CD4-positive, alpha-beta T cell treated with Interleukin-12 subunit alpha and Interleukin-12 subunit beta, for 1 hour (primary cell): ENCODE measurements at places on chromosomes 1 and 21.

DNA sequence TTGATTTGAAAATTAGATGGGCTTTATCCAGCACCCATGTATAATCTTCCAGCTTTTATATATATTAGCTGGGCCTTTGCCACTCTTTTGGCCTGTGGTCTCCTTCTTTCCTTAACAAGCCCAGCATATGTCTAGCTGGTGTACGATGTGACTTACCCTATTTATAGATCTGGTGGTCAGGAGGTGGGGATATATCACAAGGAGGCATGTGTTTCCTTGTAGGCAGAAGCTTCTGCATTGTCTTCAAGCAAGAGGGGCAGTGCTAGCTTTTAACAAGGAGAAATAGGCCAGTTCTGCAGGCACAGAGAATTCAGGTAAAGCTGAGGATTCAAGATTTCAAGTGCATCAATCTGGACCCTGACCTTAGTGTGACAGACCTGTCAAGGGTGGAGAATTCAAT lies 38.0 kb upstream of the DNASE2B start:
- DNase-seq, result no peak

DNA sequence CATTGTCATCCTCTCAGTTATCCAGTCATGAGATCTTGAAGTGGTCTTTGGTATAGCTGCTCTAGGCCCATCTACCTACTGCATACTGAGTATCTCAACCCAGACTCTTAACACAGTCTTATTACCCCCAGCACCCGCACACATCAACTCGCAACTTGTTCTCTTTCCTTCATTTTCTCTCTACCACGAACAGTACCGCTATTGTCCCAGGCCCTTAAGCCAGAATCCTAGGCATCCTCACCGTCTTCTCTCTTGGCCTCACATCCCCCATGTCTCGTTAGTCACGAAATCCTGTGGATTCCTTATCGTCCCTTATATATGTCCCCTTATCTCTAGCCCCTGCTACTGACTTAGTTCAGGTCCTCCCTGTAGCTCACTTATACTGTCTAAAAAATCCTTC lies 126.4 kb downstream of the TMEM53 start:
- DNase-seq, result no peak

GRCh38 chr1:174880171-174880570 lies 119.6 kb upstream of the CACYBP start:
- DNase-seq, result no peak

DNA sequence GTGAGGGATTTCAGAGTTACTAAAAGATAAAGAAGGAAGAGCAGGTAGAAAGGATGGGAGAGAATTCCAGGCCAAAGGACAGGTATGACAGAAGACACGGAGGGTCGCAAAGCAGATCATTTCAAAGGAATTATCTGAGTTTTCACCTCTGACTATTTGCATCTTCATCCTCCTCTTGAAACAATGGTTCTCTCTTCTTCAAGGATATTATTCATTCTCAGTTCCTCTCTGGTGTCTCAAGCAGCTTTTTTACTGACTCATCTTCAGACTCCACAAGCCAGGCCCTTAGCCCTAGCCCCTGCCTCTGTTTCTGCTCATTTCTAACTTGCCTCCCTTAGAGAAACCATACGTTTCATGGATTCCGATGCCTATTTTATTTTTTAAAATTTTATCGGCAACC lies 15.0 kb downstream of the DDX59 start:
- DNase-seq, result no peak

DNA sequence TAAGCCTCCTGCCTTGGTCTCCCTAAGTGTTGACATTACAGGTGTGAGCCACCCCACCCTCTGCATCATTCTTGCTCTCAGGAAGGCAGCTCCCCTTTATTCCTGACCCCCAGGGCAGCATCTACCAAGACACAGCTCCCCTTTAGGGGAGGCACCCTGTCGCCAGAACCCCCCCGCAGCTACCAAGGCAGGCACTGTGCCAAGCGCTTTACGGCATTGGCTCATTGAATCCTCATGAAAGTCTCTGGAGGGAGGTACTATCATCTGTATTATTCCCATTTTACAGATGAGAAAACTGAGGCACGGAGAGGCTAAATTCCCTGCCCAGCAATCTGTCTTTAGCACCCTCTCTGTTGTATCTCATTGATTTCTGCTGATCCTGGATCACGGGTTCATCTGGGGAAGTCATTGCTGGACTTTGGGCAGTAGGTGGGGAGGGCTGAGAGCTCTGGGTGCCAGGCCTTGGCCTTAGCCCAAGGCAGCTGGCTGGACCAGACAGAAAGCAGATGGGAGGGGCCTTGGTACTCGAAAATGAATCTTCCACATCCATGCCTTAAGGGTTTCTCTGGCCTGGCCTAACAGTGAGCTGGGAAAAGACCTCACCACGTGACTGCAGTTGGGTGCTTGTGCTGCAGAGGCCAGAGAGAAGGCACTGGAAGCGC lies 5.9 kb downstream of the PLOD1 start:
- no peak for DNase-seq

DNA sequence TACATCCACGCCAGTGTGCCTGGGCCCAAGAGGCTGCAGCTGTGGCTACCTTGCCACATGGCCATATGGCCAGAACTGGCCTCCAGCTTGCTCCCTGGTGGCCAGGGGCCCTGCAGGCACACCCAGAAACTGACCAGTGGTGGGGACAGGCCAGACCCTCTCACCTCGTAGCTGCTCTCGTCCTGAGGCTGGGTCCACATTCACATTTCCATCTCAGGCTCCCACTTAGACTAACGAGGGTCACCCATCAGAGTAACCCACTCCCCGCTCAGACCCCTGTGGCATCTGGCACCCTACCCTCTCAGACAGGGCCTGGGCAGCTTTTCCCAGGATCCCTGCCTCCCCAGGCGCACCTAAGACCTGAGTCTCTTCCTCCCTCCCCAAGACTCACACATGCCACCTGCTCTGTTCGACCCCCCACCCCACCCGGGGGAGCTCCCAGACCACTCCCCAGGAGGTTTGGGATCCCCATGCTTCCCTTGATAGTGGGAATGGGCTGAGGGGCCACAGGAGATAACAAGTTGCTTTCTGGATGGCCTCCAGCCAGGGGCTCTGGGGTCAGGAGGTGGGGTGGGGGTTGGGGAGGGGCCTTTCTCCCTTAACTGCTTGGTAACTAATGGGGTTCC lies 21.3 kb upstream of the RNU1-4 start:
- DNase-seq, result no peak

- peak; percentile 2 for DNase-seq
Measured at GRCh38 chr1:68442822-68443556, 6.8 kb downstream of the RPE65 start.

DNA sequence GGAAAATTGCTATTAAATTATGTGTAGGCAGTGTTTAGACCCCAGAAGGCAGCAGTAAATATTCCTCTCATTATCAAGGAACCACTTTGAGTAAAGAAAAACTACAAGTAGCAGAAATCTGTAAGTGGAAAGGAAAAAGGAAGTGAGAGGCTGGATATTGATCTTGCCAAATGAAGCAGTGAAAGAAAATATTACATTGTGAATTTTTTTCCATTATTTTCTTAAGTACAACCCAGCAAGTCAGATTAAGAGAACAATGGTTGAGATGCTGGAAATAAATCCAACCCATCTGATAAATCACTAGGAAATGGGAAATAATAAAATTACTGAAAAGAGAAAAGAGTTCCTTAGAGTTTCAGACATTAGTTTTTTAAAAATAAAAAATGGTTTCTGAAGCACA lies 106.7 kb downstream of the HMCN1 start:
- no peak for DNase-seq

GRCh38 chr1:206911064-206911663 lies 10.6 kb downstream of the FCMR start:
- DNase-seq, result peak; percentile 69

GRCh38 chr1:158649052-158649451 lies 37.5 kb downstream of the SPTA1 start:
- no peak for DNase-seq

DNA sequence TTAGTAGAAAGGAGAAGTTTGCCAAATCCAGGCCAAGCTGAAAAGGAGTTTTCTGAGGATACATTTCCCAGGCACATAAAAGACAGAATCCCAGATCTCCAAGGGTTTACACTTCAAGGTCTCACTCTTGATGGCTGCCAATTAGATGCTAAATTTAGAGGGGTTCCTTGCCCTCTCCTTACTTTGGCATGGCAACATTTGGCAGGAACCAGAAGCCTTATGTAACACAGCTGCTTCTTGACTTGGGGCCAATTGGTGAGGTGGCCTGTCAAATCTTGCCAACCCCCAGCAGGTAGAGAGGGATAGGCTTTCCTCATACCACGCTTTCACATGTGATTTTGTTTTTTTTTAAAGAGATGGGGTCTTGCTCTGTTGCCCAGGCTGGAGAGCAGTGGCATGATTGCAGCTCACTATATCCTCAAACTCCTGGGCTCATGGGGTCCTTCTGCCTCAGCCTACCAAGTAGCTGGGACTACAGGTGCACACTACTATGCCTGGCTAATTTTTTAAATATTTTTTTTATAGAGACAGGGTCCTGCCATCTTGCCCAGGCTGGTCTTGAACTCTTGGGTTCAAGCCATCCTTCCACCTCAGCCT lies 25.2 kb upstream of the NKAIN1 start:
- no peak for DNase-seq

- no peak for DNase-seq
Measured at GRCh38 chr1:231059566-231060193, 19.6 kb upstream of the FAM89A start.

DNA sequence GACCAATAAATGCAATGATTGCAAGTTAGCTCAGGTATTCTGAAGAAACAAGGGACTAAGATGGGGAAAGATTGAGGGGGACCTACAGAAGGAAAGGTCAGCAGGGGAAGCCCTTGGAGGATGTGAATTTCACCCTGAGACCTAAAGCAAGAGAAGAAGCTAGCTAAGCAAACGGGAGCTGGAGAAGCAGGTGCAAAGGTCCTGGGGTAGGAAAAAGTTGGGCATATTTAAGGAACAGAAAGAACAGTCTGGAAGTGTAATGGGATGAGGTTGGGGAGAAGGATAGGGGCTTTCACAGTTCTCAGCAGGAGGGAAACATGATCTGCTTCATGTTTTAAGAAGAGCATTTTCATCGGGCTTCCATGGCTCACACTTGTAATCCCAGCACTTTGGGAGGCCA lies 89.7 kb upstream of the SLC45A1 start:
- DNase-seq, result no peak

- DNase-seq, result no peak
Measured at GRCh38 chr1:201316556-201316955, 33.2 kb downstream of the PKP1 start.

DNA sequence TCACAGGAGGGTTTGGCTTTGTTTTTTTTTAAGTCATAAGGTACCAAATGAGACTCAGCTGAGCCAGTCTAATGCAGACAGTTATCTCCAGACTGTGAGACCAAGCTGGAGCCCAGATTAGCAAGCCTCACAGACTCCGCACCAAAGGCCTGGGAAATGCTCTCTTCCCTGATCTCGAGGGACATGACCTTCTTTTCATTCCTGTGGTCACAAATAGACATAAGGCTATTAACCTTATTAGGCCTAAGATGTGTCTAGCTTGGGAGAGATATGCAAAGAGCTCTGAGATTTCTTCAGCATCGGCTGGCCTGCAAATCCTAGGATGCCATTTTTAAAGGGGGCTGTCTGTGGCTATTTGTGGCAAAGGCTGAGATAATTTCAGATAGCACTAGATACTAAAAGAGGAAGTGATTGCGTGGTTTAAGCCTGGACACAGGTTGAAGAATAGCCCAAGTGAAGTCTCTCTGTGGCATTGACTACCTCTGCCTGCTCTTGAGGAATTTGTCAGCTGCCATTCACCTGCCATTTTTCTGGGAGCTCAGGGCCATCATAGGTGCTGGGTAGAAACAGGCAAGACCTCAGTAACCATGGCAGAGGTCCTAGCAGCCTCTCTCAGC lies 301.3 kb downstream of the SIPA1L2 start:
- no peak for DNase-seq

- DNase-seq, result no peak
Measured at GRCh38 chr1:60875138-60875537, 207.2 kb upstream of the NFIA start.

GRCh38 chr21:43781846-43782245 lies 5.7 kb upstream of the CSTB start:
- no peak for DNase-seq

DNA sequence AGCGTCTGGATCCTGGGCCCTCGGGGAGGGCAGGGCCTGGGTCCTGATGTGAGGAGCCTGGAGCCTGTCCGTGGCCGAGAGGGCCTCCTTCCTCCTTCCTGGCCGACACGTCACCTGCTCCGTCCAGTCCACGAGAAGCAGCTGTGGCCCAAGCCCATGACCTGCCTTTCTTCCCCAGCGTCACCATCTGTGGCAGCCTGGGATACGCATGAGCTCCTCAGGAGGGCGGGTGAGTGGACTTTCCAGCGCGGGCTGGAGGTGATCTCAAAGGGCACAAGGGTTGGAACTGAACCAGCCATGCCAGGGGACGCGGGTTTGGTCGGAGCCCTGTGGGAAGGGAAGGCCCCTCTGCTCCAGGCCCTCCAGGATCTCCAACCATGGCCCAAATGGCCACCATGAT lies 90.4 kb downstream of the DHRS3 start:
- DNase-seq, result no peak

DNA sequence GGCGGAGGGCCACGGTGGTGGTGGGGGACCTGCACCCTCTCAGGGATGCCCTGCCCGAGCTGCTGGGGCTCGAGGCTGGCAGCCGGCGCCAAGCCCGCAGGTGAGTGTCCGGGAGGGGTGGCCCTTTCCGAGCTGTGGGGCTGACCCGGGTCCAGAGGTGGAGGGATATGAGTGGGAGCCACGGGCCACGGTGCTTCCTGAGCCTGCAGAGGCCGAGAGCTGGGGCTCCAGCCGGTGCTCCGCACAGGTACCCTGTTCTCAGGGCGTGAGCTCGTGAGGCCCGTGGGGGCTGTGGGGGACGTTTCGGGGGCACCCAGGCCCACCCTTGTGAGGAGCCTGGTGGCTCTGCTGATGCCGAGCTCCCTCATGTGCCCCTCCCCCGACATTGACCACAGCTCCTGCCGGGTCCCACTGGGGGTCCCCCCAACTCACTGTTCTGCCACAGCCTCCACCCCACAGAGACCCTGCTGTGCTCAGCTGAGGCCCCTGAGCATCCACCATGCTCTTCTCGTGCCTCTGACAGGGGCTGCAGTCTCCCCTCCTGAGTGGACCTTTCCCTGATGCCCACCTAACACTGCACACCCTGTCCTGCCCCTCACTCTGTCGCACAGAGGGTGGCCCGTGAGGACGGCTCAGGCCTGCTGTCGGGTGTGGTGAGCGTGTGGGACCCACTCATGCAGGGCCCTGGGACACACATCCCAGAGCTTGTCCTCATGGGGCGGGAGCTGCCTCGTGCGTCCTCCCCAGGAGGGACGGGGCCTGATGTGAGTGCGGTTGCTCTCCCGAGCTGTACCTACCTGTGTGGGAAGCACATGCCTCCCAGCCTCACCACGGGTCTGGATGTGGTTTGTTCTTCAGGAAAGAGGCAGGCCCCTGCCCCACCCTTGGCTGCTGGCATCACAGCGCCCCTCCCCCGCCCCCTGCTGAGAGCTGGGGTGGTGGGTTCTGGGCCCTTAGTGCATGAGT lies 27.5 kb downstream of the SLX9 start:
- no peak for DNase-seq

- DNase-seq, result no peak
Measured at GRCh38 chr1:178031856-178032320, 62.0 kb upstream of the RASAL2 start.

- no peak for DNase-seq
Measured at GRCh38 chr1:182617734-182618351, 13.7 kb upstream of the RGS16 start.

GRCh38 chr1:37473431-37474045 lies 842 bp upstream of the ZC3H12A start:
- peak; percentile 70 for DNase-seq

GRCh38 chr1:8551613-8552489 lies 233.9 kb downstream of the SLC45A1 start:
- DNase-seq, result no peak
